ENCODE measurements at places on chromosomes 6 and 20.

DNA sequence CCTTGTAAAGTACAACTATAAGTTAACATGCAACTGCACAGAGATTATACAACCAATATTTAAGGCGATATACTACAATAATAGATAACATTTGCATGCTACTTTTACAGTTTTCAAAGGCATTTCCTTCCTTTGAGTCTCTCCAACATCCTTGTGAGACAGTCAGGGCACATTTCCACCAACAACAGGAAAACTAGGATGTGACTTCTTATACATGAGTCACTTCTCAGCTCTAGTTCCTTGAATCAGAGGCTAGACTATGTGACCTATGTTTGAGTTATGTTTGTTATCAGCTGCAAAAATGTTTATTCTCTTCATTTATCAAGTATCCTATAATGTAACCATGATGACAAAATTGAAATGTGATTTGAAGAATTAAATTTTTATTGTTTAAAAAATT is 51.7 kb upstream of the TFAP2D start:
- DNase-seq, result no peak

GRCh38 chr6:122012578-122012977 is 386.9 kb upstream of the HSF2 start:
- DNase-seq, result no peak

DNA sequence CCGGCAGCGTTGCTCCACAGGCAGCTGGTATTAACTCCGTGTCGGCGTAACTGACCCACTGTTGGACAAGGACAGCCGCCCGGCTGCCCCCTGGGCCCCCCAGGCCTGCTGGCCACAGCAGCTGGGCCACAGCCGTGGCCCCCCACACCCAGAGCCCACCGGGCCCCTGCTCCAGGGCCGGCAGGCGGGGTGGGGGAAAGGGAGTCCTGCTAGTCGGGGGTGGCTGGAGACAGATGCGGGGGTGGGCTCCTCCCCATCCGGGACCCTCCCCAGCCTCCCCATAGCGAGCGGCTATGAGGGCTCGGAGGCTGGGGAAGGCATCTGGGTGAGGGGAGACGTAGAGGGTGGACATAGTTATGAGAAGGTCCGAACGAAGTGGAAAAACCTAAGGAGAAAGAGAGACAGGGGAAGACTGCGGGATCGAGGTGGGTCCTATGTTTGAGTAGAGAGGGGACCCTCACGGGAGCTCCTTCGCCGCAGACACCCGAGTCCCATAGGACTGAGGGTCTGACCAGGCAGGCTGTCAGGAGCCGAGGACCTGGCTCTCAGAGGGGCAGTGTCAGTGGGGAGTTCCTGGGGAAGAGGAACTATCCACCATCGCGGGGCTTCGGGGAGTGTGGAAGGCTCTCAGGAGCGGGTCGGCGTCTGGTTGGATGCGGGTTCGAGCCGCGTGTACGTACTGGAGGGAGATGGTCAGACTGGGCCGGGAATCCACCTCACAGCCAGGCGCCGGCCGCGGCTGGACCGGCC is 511 bp downstream of the VARS1 start:
- DNase-seq, result no peak

DNA sequence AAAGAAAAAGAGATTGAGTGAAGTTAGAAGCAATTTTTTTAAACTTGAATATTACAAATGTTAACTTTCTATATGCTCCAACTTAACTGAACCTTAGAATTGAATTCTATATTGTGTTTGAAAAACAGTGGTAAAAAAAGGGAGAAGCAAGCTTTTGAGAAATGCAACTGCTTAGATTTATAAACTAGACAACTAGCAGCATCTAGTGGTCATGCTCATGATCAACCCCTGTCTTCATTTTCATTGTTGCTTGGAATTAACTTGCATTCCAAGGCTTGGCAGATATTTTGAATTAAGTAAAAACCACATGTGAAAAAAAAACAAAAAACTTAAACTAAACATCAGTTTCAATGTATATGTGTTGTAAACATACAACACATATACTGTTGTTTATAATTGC is 113.1 kb downstream of the C6orf58 start:
- DNase-seq, result no peak

- no peak for DNase-seq
Observed at GRCh38 chr6:8628063-8628462, 192.7 kb upstream of the SLC35B3 start.

DNA sequence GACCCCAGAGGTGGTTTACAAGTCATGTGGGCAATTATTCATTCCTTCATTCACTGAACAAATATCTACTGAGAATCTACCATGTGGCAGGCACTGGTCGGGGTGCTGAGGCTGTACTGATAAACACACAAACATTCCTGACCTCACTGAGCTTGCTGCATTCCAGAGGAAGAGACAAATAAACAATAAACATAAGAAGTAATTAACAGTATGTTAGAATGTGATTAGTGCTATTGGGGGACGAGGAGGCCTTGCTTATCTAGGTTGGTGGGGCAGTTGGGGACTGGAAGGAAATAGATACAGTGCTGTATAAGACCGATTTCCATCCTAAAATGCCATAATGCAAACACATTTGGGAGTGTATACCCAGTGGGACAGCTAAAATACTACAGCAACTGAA is 44.1 kb downstream of the MAK start:
- no peak for DNase-seq

DNA sequence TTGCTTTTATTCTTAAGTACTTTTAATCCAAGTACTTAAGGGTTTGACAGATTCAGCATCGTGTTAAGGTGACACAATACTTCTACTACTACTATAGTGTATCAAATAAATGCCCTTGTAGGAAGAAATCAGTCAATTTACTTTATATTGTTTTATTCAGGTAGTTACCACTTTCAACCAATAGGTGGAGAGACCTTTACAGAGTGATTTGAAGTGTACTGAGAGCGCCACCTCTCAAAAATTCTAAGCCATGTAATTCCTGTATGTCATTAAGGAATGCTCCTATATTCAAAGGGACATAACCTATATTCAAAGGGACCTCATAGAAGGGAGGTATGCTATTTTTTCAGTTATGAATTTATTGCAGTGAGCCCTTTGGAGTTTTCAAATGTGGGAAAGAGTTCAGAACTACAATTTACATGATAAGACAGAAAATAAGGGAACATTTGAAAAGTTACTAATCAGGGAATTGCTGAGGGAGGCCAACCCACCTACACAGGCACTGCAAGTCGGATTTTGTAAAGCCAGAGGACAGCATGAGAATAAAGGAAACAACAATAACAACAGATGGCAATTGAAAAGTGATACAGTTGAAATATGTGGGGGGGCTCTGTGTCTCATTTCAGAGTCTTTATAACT is 955.6 kb downstream of the TBC1D32 start:
- DNase-seq, result no peak

DNA sequence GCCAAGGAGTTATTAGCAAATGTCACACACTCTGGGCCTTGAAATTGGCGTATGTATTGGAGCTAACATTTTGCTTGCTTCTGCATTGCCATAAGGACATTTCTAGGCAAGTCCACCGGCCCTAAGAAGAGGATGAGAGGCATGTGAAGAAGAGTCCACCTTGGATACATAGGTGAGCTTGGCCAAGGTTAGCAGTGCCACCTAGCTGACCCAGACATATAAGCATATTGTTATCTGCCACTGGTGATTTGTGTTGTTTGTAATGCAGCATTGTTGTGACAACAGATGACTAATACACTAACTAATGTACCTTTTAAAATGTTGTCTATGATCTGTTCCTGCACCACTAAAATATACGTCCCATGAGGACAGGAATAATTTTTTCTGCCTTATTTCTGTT is 24.8 kb upstream of the HLA-DQA2 start:
- DNase-seq, result no peak

- no peak for DNase-seq
Observed at GRCh38 chr20:50799890-50800550, 5.2 kb downstream of the BCAS4 start.

DNA sequence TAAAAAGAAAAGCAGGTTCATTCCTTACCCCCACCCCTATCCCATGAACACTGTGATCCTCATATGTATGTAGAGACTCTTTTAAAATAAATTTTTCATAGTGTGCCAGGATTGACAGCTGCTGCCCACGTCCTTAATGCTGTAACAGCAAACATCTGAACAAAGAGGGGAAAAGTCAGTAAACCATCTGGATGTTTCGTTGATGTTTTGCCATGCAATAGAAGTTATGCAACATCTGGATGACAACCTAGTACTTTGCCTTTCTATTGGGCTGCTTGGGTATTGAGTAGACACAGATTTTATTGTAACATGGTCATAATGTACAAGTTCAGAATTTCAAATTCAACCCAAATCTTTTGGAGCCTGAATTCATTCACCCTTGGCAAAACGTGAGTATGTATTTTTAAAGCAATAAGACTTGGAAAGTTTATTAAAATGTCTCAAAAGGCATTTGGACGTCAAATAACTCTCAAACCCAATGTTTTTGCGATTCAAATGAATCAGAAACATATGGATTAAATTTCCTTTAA is 500.3 kb downstream of the DHX35 start:
- DNase-seq, result no peak

DNA sequence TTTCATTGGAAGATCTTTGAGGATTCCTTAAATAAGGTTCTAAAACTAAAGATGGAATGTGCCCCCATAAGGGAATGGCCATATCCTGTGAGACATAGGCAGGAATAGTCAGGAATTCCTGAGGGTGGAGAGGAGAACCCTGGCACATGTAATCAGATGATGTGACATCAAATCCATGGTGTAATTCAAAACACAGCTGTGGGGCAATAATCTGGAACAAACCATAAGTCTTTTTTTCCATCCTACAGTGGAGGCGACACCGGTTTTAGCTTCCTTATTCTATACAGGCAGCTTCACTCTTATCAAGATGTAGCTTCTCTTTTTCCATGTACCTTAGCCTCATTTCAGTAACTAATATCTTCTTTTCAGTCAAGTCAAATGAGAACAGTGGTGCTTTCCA is 133.6 kb upstream of the CITED2 start:
- no peak for DNase-seq

GRCh38 chr6:77131426-77131825 is 331.9 kb downstream of the HTR1B start:
- no peak for DNase-seq

DNA sequence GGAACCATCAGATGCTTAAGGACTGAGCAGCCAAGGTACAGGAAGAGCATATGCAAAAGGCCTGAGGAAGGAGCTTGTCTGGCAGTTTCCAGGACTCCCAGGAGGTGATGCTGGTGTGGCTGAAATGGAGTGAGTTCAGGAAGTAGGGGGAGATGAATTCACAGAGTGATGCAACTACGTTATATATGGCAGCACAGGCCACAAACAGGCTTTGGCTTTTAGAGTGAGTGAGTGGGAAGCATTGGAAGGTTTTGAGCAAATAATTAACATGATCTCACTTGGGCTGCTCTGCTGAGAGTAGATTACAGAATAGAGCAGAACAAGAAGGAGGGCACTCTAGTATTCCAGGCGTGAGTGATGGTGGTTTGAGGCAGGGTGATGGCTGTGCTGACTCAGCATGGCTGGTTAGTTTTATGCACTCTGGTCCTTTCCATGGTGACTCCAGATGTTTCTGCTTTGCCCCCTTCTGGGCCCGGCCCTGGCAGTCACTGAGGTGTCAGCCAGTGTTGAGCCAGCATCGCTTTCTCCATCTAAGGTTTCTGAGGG is 6.5 kb downstream of the BTN2A2 start:
- DNase-seq, result no peak

DNA sequence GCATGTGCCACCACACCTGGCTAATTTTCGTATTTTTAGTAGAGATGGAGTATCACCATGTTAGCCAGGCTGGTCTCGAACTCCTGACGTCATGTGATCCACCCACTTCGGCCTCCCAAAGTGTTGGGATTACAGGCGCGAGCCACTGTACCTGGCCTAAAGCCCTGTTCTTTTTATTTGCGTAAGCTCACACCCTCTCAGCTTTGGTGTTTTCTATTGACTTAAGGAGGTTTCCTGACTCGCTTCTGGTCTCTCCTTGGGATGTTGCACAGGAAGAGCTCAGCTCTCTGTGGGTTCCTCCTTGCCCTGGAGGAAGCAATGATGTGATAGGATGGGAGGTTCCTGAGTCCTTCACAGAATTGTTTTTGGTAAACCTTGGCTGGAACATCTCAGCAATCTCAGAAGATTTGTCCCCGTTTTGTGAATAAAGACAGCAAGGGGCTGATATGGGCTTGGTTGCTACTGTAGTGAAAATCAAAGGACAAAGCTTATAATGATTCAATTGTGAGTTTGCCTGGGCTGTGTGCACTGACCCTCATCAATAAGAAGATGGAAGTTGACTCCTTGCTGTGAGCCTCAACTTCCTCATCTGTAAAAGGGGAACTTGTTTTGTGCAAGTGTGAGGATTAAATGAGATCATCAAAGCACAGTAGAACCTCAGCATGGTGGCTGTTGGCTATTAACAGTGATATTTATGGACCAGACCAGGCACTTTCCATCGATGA is 27.0 kb downstream of the TOX2 start:
- no peak for DNase-seq

- no peak for DNase-seq
Observed at GRCh38 chr6:18161431-18161830, 6.2 kb downstream of the KDM1B start.

GRCh38 chr6:125123468-125124048 is 30.0 kb upstream of the TPD52L1 start:
- DNase-seq, result no peak

DNA sequence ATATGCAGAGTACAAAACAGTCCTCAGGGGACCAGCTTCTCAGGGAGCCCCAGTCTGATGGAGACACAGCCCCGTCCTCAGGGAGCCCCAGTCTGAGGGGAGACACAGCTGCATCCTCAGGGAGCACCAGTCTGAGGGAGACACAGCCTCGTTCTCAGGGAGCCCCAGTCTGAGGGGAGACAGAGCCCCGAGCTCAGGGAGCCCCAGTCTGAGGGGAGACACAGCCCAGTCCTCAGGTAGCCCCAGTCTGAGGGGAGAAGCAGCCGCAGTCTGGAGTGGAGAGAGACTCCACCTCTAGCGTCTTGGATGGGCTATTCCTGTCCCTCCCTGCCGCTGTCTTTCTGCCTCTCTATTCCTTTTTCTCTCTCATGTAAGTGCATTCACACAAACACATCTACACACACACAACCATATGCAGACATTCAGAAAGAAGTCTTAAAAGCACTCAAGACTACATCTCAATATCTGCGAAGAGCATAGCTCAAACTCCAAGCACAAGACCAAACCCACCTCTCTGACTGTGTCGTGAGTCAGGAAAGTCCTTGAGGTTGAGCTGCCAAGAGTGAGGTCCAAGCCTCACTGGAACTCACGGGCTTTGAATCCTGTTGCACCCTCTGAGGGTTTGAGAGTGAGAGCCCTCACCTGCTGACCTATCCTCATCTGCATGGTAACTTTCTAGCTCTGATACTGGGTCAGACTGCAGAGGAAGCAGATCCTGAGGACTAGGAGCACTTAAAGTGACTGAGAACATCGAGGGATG is 53.1 kb upstream of the SAYSD1 start:
- no peak for DNase-seq

DNA sequence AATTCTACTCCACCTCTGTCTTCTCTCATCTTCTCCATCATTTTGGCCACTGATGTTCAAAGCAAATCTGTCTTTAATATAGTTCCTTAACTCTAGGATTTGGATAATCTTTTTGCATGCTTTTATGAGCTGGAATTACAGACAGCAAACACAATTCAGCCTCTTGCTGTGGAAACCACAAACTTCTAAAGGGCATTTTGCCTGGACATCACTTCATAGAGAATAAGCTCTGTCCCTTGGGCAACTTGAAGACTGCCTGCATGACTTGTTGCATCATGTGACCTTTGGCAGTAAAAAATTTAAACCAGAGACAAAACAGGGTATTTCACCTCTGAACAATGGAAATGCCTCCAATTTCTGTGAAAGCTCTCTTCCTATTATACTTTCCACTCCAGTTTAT is 74.1 kb upstream of the HDDC2 start:
- no peak for DNase-seq

Data from stimulated activated CD8-positive, alpha-beta memory T cell treated with anti-CD3 and anti-CD28 coated beads, Interleukin-4, amount 100 ng/mL, for 4 hours (primary cell).